ENCODE measurements at places on chromosomes 7 and 10.

DNA sequence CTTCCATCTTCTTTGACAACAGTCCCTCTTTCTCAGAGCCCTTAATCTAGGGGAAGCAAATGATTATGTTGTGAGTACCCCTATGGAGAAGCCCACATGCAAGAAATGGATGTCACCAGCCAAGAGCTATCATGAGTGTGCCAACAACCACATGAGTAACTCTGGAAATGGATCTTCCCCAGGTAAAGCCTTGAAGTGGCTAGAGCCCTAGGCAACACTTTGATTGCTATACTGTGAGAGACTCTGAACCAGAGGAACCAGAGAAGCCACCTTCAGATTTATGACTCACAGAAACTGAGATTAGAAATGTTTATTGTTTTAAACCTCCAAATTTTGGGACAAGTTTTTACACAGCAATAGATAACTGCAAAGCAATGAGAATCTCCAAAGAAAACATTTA lies 60.9 kb upstream of the COL1A2 start:
- no peak for DNase-seq

- DNase-seq: no peak
These were observed 5.4 kb upstream of the DMTF1 start for GRCh38 chr7:87146740-87147386.

GRCh38 chr10:69730251-69731156 lies 71.2 kb upstream of the COL13A1 start:
- DNase-seq: no peak

- no peak for DNase-seq
These were observed 1.4 kb downstream of the GCK start for GRCh38 chr7:44187636-44188416.

DNA sequence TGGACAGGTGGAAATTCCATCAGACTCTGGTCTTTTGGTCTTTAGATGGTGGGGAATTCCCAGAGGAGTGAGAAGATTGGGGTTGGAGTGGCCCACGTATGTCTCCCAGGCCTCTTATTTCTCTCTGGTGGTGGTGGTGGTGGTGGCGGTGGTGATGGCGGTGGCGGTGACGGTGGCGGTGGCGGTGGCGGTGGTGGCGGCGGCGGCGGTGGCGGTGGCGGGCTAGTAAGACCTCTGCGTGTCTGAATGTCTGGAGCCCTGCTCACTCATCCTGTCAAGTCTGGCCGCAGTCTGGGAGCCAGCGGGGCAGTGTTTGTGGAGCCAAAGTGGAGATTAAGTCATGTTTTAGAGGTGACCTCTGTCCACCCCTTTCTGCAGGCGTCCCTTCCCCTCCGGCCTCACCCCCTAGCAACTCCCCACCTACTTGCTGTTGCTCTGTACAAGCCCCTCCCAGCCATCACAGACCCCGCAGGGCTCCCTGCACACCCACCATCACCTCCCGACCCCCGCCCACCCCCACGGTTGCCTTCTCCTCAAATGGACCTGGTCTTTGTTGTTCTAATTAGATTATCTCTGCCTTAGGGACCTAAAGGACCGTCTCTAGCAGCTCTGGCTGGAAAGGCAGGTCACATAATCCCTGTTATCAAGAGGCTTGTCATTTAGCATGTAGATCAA lies 165.0 kb upstream of the TBX20 start:
- no peak for DNase-seq

DNA sequence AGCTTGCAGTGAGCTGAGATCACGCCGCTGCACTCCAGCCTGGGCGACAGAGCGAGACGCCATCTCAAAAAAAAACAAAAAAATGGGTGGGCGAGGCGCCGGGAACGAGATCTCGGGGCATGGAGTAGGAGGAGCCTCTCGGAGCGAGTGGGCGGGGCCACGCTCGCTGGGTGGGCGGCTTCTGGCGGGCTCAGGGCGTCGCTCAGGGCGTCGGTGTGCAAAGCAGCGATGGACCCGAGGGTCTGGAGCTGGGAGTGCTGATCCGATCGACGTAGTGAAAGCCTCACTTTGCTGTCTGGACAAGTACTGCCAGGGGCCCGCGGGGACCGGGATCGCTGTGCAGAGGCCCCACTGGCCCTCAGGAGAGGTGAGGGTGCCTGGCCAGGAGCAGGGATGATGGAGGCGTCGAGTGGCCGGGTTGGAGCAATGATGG lies 22.6 kb upstream of the AMZ1 start:
- DNase-seq: no peak

DNA sequence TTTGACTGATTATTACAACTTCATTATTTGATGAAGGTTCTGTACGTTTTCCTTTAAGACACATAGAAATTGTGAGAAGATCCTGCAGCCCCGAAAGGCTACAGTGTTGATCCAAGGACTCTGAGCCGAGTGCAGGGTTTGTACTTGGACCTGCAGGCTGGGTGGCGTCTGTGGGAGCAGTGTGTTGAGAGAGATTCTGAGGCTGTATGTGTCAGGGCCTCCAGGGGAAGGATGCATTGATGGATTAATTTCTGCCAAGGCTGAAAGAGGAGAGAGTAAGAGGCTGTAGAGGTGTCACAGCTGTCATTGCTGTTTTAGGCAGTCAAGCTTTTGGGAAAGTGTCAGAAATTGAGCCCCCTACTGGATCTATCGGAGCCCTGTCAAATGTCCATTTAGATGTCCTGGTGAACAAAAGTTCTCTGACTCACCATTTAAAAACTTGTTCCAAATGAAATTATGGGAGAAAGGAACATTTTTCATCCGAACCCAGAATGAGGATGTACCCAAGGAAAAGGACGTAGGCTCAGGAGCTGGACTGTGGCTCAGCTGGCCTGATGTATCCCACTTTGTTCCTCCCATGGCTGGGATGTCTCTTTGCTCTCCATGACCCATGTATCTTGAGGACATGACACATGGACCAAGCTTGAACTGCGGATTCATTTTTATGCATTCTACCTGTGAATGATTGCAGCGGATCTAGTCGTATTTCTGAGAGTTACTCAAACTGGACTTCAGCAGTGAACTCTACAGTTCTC lies 102.2 kb downstream of the TCF7L2 start:
- DNase-seq: peak; percentile 33

DNA sequence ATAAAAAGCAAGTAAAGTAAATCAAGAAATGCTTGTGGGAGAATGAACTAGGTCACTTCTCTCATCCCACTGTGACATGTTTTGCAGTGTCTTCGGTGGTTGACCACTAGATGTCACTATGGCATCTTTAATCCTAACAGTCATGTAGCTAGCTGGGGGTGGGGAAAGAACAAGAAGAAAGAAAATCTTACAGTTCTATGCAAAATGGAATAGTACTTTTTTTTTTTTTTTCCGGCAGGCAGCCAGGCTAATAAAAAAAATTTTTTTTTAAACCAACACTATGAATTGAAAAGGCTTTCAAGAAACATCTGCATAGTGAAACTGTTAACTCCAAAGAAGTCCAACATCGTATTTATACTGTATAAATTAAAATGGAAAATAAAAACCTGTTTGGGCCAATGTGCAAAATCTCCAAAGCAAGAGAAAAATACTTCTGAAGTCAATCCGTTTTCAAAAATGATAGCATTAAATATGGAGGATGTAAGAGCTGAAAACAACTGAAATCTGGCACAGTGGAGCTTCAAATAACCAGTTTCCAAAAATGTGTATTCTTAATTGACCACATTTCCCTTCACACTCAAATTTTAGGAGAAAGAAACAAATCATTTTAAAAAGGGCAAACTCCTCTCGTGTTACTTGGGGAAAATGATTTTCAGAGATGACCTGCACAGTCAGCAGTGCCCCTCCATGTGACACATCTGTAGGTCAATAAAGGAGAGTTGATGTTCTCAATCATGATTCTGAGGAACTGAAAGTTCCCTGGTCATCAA lies 38.5 kb downstream of the CDK1 start:
- no peak for DNase-seq

DNA sequence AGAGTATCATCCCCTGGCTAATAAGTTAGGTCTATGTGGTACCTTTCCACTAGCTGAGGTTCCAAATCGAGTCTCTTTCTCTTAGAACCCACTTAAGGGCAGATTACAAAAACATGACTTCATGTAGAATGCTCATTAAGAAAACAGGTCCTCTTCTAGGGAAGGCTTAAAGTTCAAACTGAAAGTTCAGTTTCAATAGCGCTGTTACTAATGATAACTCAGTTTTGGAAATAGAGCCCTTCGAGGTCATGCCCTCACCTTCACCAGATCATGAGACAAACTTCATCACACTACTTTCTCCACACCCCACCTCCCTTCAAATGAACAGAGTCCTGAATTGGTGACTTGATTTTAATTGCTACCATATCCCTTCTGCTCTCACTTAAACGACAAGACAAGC lies 26.2 kb downstream of the HGF start:
- no peak for DNase-seq

GRCh38 chr10:59177031-59177797 lies 771 bp downstream of the PHYHIPL start:
- peak; percentile 40 for DNase-seq

GRCh38 chr10:6781133-6781770 lies 201.2 kb upstream of the PRKCQ start:
- no peak for DNase-seq

GRCh38 chr10:129029851-129030602 lies 437.0 kb upstream of the MGMT start:
- DNase-seq: no peak

DNA sequence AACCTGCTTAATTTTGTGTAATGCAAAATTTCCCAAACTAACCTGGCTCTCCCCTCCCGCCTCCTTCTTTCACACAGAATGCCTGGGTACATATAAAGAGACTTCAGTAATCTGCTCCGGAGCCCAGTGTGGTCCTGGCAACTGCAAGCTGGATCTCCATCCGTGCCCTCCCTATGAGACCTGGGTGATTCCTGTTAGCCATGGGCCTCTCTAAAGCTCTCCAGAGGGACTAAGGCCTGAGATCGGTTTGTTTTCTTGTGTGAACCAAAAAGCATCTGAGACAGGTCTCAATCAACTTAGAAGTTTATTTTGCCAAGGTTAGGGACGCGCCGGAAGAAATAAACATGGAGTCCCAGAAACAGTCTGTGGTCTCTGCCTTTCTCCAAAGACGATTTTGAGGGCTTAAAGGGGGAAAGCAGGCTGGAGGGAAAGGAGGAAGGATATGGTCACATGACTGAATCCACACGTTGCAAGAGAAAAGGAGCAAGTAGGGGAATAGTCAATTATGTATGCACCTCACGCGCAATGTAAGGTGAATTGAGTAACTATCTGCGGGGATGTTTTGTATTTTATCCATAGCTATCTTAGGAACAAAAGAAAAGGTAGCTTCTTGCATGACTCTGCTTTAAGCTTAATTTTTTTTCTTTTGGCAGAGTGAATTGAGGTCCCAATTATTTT lies 46.2 kb upstream of the CCDC3 start:
- DNase-seq: no peak

DNA sequence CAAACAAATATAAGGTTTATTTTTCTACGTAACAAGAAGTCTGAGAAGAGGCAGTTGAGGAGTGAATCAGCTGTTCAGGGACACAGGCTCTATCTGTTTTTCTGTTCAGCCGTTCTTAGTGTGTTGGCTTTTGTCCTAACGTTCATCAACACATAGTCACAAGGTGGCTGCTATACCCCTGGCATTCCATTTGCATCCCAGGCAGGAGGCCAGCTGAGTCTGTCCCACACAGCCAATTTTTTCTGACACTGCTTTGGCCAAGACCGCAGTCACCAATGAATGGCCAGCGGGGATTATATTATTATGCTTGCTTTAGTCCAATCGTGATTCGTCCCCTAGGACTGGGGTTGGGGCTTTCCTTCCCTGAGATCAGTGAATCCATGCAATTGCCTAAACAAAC lies 143.4 kb upstream of the CHST15 start:
- DNase-seq: peak; percentile 15

DNA sequence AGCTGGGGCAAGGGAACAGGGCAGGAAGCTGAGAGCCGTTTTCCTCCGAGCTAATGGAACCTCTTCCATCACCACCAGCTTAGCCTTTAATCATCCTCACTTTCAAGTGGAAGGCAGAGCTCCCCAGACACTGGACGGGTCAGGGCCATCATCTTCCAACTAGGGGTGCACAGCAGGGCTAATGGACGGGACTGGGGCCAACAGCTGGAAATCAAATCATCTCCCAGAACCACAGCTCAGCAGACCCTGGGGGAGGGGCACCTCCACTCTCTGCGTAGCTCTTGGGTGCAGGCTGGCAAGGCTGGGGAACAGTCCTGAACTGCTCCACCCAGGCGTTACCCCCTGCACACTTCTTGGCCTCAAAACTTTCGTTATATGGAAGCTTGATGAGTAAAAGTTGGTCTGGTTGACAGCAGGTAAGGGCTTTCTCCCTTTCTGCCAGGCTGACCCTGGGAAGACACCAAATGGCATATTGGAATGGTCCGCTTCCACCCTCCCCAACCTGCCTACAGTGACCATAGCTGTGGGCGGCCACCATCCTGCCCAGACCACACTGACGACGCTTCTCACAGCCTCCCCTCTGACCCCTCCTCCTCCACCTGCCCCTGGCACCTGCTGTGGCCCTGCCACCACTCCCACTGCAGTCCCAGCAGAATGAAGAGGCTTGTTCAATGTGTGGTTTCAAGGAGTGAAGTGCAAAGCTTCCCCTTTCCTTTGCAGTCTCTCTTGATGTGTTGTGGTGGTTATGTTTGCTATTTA lies 51.7 kb upstream of the RET start:
- no peak for DNase-seq

GRCh38 chr10:24951201-24952142 lies 934 bp downstream of the PRTFDC1 start:
- no peak for DNase-seq

GRCh38 chr10:78307576-78307975 lies 273.9 kb downstream of the RPS24 start:
- no peak for DNase-seq

DNA sequence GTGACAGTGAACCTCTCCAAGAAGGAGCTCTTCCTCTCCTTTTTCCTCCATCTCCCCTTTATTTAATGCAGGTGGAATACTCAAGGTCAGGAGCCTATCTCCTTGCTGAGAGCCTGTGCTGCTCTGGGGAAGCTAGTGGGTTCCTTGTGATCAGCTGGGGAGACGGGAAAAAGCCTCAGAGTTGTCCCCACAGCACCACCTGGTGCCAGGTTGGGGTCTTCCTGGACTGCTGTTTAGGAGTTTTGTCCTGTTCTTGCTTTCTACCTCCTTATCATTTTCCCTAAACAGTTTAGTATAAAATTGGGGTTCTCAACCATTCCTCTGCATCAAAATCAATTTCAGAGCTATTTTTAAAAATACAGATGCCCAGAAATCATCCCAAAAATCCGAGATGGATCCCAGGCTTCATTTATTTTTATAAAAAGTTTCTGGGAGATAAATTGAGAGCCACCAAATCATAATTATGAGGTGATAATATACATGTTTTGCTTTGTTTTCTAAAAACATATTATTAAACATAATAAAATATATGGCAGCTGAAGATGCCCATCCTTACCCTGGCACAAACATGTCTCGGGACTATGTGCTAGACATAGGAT lies 44.3 kb downstream of the MACC1 start:
- DNase-seq: peak; percentile 52

GRCh38 chr10:14839305-14839695 lies 1.2 kb downstream of the HSPA14 start:
- DNase-seq: no peak

GRCh38 chr10:115980470-115980869 lies 292.5 kb downstream of the GFRA1 start:
- DNase-seq: no peak

- no peak for DNase-seq
These were observed 153.2 kb downstream of the KLF6 start for GRCh38 chr10:3631701-3632330.

GRCh38 chr7:36486336-36486735 lies 96.7 kb downstream of the ANLN start:
- no peak for DNase-seq

GRCh38 chr10:44780426-44780825 lies 130.7 kb upstream of the TMEM72 start:
- DNase-seq: no peak
